ENCODE measurements at places on chromosomes 5 and 9.

DNA sequence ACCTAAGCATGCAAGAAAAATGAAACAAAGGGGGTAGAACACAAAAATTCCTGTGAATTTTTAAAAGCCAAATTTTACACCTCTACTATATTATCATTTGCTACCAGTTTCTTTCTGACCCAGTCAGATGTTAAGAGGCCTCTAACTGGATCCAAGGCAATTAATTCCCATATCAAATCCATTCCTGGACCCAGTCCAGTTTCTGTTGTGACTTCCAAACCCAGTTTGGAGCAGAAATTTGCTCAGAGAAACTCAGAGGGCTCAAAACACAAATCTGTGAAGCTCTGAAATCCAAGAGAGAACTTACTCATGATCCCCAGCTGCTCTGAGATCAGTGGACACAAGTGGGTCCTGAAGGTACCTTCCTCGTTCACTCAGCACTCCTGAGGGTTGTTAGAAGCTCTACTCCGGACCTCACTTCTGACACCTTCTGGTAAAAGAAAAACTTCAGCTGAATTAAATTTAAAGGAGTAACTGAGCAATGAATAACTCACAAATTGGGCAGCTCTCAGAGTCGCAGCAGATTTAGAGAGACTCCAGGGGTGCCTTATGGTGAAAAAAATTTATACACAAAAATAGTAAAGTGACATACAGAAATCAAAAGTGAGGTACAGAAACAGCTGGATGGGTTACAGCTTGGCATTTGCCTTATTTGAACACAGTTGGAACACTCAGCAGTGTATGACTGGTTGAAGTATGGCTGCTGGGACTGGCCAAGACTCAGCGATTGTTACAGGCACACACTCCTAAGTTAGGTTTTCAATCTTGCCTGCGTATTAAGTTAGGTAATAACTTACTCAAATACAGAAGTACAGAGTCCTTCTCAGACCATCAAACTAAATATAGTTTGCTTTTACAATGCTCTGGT, 32.4 kb downstream of the INSL4 start:
- DNase-seq: no peak

- peak; percentile 35 for DNase-seq
Observed at GRCh38 chr9:96442491-96442890, 7.5 kb upstream of the HABP4 start.

DNA sequence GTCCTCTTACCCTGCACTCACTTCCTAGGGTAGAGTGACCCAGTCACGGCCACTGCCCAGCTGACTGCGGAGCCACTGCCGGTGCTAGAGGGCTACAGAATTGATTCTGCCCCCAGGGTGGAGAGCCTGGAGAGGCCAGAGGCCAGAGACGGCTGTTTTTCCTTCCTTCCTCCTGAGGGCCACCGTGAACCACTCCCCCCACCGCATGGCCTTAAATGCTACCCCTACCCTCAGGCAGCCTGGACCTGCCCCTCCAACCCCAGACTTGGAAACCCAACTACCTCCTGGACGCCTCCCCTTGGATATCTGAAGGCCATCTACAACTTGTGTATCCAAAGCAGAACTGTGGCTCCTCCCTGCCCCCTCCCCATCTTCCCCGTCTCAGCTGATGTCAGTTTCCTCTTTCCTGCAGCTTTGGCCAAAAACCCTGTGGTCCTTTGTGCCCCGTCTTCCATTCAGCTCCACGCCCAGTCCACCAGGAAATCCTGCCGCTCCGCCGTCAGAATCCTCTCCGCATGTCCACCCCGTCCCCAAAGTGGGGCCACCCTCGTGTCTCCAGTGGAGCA, 16.3 kb downstream of the SH2D3C start:
- DNase-seq: no peak

DNA sequence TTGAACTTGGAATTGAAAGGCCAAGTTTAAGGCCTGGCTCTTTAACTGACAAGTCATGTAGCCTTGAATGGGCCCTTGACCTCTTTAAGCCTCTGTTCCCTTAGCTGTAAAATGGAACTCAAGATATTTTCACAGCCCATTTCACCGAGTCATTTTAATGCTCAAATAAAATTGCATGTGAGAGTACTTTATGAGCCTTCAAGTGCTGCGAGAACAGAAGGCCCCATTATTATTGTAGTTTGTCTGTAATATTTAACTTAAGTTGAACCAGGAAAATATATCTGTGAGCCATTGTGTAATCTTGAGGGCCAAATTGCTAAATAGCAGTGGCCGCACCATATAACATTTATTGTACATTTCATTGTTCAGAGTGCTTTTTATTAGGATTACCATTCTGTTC, 249.9 kb downstream of the NTRK2 start:
- no peak for DNase-seq

DNA sequence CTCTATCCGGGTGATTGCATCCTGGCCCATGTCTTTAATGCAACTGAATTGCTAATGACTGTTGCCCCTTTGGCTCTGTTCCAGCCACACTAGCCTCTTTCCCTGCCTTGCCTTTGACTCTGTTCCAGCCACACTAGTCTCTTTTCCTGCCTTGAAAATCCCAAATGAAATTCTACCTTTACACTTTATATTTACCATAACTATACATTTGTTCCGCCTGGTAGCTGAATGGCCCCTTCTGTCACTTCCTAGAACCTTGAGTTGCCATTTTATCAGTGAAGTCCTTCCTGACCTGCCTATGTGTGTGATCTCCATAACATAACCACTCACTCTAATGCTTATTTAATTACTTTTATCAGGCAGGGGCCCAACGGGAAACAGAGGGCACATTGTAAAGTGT, 1120.4 kb upstream of the WWC1 start:
- no peak for DNase-seq

GRCh38 chr5:66621146-66621545, 25.0 kb downstream of the MAST4 start:
- no peak for DNase-seq

DNA sequence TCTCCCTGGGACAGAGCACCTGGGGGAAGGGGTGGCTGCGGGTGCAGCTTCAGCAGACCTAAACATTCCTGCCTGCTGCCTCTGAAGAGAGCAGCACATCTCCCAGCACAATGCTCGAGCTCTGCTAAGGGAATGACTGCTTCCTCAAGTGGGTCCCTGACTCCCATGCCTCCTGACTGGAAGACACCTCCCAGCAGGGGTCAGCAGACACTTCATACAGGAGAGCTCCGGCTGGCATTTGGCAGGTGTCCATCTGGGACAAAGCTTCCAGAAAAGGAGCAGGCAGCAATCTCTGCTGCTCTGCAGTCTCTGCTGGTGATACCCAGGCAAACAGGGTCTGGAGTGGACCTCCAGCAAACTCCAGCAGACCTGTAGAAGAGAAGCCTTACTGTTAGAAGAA, 77.2 kb downstream of the SLCO6A1 start:
- no peak for DNase-seq

GRCh38 chr5:32711362-32711680, 200 bp downstream of the NPR3 start:
- DNase-seq: no peak

GRCh38 chr9:137138722-137139467, at the start of gene GRIN1:
TSS of gene GRIN1 (plus strand) at chr9:137139154. CDS start at chr9:137139487, 333 bp downstream.
- DNase-seq: peak; percentile 76

DNA sequence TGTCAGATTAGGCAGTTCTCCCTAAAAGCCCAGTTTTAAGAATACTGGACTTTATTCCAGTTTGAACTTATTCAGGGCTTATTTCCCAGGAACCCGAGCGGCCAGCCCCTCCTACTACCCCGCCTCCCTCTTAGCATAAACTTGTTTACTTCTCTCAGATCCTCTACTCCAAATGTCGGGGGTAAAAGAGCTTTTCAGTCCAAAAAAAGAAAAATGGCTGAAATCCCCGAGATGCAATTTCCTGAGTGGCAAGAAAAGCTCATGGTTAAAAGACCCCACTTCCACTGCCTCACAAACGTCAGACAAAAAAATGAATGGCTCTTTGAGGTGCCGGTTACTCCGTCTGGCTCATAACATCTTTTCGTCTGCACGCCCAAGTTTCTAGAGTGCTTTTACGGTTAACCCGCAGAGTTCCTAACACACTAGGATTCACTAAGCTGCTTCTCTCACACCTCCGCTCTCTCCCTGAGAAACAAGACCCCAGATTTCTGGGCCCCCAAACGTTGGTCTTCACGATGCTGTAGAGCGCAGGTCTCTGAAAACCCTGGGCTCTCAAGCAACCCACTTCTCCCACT, 402 bp downstream of the BRD8 start:
- DNase-seq: peak; percentile 66

GRCh38 chr5:2488593-2488992, 262.9 kb downstream of the IRX2 start:
- DNase-seq: no peak

DNA sequence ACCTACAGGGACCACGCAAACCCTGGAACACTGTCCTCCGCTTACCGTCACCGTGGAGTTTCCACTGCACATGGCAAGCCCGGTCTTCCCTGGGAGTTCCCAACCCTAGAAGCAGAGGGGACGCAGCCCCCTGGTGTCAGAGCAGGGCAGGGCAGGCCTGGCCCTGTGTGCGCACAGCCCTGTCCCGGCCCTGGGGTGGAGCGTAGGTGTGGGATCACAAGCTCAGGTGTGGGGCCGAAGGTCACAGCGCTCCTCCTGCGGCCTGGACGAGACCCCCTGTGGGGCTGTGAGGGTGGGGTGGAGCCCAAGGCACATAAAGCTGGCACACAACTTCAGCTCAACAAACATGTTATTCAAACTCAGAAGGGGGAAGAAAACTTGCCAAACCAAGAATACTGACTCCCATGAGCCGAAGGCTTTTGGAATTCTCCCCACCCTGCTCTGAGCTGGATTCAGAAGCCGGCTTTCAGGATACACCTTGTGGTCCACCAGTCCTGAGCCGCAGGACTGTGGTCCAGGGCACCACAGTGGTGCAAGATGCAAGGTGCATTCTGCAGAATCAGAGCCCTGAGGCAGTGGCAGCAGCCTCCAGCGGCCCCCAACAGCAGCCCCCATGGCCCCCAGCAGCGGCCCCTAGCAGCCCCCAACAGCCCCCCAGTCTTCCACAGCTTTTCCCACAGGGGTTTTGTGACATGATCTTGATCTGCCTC, 11.8 kb upstream of the EXOC3 start:
- DNase-seq: peak; percentile 57

DNA sequence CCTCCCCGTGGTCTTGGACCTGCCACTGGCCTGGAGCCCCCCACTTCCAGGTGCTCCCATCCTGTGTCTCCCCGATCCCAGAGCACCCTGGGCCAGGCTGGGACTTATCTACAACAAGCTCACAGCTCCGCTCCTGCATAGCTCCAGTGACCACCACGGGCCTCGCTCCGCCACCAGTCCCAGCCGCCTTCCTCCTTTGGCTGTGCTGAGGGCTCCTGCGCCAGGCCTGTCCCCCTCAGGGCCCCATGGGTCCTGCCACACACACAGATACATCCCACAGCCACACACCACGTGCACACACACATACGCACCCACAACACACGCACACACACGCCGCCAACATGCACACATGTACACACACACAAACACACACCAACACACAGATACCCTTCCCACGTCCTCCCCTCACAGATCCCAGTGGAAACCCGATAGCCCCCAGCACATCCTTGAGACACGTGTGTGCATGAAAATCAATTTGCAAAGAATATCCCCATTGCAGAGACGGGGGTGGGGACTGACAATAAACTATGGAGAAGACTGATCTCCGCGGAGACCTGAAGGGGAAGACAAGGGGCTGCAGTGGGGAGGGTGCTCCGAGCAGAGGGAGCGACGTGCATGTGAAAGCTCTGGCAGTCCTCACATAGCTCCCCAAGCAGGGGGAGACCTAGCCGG, 18.5 kb upstream of the LAMC3 start:
- no peak for DNase-seq

GRCh38 chr9:126932871-126933321, 18.3 kb downstream of the RALGPS1 start:
- no peak for DNase-seq

DNA sequence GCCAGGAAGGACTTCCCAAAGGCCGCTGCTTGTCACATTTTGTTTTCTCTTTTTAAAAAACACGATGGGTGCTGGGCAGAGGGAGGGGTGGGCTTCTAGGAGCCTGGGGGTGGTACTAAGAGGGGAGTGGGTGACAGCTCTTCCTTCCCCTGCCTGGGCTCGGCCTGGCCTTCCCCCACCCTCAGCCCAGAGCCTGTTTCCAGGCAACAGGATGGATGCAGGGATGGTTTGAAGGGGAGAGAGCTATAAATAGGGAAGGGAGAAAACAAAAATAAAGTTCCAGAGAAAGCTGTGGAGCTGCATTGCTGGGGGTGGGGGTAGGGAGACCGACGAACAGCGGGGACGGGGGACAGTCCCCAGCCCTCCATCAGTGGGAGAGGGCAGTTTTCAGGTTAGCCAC, 6.6 kb upstream of the GPRIN1 start:
- DNase-seq: no peak

GRCh38 chr9:83935276-83935935, 14.2 kb upstream of the KIF27 start:
- peak; percentile 76 for DNase-seq

DNA sequence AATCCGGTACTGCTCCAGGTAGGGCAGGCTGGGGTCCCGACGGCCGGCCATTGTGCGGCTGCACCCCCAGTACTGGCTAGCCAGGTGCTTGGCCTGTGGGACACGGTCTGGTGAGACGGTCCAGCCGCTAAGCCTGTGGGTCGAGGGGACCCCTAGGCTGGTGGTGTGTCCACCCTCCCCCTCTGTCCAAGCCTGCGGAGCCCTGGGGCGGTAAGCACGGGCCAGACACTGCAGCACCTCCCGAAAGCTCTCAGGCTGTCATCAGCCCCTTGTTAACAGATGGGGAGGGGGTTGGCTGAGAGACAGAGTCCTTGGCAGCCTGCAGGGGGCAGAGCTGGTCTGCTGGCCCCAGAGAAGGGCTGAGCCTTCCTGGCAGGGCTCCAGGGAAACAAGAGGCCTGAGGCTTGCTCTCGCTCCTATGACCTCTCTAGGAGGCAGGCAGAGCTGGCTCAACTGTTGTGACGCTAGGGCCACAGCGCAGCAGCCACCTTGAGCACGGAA, 11.8 kb upstream of the MRNIP start:
- peak; percentile 43 for DNase-seq

DNA sequence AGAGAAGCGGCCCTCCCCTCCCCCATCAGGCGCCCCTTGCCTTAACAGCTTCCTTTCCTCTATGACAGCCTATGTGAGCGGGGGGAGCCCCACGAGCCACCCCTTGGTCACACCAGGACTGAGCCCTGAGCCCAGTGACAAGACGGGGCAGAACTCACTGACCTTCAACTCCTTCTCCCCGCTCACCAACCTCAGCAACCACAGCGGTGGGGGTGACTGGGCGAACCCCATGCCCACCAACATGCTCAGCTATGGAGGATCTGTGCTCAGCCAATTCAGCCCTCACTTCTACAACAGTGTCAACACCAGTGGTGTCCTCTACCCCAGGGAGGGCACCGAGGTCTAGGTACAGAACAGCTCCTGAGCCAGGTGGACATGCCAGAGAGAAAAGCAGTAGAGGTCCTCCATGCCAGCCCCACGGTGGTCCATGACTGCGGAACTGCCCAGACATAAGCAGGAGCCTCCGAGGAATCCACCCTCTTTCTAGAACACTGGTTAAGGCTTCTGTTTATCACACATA, 2.6 kb downstream of the FOXI1 start:
- DNase-seq: no peak

DNA sequence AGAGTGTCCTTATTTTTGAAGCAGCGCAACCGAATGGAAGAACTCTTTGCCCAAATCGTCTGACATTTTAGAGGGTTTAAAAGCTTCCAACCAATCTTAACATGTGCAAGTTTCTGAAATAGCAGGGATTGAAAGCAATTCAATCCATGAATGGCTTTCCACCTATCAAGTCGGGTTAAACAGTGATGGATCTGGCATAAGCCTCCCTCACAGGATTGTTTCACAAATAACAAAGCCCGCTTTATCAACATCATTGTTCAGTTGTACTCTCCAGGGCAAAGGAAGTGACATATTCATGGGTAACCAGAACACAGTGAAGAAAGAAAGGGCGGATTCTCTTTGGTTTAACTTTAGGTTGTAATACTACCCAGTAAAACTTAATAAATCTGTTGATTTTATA, 497.3 kb downstream of the MTRR start:
- DNase-seq: no peak
